ENCODE measurements at places on chromosomes 12 and 14.
A peak's percentile ranks its signal among the peaks of the same experiment; 100 is the strongest.

DNA sequence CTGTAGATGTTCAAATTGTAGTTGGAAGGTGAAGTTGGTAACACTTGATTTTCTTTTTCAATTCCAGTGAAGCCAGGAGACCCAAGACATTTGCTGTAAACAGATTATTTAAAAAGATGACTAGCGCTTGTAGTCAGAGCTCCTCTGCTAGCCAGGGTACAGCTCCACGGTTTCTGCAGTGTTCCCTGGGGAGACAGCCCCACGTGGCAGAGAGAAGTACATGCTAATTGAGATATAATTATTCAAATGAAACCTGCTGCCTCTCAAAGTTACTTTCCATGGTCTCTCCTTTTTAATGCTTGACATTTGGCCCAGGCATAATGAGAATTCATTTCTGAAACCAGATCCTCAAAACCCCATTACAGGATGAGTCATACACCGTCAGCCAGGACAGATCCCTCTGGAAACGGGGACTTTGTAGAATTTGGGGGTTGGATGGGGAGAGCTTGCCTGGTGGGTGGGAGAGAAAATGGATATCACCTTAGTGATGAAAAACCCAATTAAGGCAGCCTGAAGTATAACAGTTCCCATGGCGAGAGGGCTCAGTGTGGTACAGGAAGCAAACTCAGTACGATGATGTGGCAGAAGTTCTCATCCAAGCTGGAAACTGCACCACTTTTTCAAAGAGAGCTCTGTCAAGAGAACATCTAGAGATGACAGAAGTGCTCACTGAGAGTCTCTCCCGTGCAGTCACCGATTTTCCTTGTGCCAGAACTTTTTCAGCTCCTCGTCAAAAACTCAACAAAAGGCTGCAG lies 637.7 kb upstream of the TMEM132C start:
- no peak for DNase-seq

DNA sequence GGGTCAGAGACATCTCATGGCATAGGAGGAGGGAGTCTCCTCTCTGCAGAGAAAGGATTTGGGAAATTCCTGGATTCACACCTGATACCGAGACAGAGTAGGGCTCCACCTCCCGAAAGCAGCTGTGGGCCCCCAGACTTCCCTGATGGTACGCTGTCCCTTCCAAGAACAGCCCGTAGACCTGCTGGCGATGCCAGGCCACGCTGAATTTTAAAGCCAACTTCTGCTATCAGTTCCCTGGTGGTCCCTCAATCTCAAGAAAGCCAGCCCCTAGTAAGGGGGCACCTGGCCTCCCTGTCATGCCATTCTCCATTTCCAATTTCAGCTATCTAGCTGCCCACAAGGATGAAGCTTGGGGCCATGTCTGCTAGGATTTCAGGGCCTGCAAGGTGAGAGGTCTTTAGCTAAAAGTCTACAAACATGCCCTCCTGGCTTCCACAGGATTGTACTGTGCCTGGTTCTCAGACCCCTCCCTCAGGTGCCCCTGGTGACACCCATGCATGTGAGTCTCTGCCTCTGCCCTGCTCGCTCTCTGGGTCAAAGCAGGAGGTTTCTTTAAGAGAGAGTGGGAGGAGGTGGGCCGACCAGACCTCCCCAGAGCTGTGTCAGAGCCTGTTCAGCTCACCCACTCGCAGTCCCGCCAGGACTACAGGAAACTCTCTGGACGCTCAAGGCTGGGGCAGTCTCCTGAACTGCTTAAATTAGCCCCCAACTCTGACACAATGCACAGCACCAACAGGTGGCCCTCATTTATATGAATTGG lies 30.5 kb downstream of the ANO2 start:
- no peak for DNase-seq

DNA sequence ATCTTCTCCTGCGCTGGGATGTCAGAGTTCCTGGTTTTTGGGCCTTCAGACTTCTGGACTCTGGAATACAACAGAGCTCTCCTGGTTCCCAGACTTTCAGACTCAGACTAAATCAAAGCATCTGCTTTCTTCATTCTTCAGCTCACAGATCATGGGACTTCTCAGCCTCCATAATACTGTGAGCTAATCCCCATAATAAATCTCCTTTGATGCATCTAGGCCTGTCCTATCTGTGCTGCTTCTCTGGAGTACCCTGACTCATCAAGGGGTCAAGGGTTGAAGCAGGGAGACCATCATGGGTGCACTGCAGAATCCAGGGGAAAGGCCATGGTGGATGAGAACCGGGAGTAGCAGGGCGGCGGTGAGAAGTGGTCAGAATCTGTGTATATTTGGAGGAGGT lies 1094.1 kb upstream of the TMEM132C start:
- DNase-seq: no peak

DNA sequence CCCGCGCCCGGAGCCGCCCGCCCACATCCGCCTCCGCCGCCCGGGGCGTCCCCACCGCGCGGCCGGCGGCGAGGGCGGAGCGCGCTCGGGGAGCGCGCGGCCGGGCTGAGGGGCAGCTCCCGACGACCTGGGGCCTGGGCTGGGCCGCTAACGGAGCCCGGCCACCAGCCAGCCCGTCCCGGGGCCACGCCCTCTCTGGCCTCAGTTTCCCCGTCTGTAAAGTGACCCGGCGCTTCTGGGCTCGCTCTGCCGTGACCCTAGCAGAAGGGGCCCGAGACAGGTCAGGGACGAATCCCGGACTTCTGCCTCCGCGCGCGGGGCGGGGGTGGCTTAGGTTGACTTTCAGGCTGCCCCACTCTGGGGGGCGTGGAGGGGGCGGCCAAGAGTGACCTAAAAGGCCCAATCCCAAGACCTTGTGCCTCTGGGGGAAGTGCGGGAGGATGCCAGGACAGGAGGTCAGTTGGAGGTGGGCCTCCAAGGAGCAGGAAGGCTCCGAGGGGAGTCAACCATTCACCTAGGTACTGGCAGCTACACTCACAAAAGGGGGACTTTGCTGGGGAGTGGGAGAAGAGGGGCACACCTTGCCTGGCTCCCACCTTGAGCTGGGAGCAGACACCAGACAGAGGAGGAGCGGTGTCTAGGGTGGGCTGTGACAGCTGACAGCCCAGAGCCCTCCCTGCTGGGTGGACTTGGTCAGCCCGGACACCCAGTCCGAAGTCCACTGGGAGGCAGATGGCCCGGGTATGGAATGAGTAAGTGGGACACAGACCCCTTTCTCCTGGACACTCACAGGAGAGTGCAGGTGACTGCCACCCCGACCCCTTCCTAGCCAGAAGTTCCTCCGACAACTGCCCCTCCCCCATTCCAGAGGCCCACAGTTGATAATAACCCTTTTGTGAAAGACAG lies 486 bp upstream of the AKT1 start:
- no peak for DNase-seq

GRCh38 chr14:88790501-88791251 lies 2.1 kb downstream of the EML5 start:
- DNase-seq: no peak

DNA sequence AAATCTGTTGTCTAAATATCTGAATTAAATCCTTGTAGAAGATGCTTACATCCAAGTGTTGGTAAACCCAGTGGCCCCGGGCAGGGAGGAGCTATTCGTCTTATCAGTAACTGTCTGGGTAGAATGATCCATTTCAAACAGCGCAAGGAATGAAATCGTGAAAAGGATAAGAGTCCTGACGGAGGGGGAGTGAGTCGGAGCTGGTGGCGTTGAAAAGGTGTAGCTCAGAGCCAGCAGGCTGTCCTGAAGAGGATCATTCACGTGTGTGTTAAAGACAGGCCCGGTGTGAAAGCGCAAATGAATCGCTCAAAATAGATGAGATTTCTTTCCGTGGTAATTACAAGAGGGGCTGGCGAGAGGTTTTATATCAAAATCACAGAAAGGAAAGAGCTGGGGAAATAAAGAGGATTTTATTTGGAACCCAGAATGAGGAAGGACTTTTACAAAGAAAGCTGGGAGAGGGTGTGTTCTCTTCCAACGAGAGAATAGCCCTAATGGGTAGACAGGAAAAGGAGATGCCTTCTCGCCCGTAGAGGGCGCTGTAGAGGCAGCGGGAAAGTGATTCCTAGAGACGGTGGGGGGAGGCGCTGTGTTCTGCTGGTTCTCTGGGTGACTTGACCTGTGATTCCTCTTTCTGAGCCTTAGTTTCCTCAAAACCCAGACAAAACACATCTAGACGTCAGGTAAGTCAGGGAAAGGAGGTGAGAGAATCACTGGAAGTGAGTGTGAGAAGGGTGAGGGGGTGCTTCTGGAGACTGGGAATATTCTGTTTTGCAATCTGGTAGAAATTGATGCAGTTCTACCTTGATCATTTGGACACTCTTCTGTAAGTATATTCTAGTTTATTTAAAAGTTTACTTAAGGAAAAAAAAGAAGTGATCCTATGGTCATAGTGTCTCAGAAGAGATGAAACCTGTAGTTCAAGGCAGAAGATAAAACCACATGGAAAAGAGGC lies 39.3 kb downstream of the SRRM4 start:
- DNase-seq: peak; percentile 54

DNA sequence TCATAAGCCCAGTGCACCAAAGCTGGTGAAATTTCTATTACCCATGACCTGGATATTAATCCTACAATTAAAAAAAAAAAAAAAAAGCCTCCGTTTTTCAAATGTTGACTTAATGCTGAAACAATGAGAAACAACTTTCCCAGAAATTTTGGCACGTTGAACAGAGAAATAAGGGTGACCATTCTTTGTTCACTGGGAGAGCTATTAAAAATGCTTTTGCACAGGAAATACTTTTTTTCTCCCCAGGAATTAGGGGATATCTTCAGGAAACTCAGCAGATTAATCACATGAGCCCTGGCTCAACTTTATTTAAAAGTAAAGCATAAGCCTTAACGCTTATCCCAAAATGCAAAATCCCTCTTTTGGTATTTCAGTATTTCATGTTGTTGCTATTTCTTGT lies 54.8 kb upstream of the FLRT2 start:
- DNase-seq: no peak

GRCh38 chr14:39303115-39303514 lies 69.4 kb downstream of the MIA2 start:
- DNase-seq: no peak

DNA sequence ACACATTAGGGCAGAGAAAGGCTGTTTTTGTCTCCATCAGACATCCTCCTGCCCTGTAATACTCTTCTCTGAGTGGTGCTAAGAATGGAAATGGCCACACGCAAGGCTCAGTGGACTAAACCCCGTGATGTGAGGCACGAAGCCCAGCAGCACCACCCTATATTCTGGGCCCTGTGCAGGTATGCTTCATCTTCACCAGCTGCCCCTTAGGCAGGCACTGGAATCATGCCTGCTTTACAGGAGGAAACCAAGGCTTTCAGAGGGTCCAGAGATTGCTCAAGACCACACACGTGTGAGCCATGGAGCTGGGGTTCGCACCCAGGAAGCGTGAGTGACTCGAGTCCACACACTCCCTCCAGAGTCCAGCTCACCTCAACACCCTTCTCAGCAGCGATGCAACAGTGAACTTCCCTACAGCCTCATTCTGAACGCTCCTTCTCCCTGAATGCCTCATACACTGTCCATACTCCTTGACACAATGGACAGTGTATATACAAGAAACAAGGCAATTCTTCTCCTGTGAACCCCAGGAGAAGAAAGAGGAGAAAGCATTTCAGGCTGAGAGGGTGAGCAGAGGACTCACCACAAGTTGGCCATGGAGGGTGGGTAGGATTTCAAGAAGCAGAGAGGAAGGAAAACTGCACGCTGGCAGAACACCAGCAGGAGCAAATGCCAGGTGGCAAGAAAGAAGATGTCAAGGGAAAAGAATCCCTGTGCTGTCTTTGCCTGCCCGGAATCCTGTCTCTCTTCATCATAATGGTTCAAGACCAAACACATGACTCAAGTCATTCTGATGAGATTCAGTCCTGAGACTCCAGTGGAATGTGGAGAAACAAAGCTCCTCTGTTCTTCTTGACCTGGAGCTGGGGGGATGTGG lies 39.1 kb downstream of the NT5DC3 start:
- no peak for DNase-seq

DNA sequence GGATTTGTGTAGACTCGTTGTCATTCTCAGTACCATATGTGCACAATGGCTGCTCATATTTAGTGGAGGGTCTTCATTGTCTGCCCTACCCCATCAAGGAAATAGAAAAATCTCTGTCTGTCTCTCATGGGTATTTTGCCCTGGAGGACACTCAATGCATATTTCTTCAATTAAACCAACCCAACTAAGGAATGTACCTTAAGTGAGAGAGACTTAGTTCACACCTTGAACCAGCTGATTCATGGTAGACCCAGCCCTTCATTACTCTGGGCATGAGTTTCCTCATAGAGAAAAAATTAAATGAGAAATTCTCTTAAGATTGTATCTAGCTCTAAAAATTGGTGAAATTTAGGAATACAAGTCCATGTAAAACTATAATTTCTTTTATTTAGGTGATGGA lies 107.1 kb upstream of the PLEKHG7 start:
- no peak for DNase-seq

DNA sequence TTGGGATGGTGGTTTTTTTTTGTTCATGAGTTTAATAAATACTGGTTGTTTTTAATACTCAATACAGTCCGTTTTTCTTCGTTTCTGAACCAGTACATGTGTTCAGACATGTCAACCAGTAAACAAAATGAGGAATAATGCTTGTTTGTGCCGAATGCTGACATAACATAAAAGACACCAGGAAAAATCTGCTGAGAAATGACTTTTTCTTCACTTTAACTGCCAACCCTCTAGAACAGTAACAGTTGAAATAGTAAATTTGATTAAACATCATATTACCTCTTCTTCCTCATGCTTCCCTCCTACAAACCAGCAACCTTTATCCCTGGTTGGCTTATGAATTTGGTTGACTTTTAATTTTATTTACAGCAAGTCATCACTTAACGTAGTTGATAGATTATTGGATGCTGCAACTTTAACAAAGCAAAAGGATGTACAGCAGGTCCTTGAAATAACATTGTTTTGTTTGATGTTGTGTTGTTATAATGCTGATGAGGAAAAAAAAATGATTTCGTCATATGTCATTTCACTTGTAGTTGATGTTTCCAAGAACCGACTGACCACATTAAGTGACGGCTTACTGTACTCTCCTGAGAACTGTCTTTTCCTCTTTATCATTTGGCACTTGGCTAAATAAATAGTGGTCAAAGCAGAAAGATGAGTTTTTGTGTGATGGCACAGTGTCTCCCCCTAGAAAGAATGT lies 340.5 kb downstream of the TMTC2 start:
- no peak for DNase-seq

- DNase-seq: no peak
These were observed 46.2 kb upstream of the KCNH5 start for GRCh38 chr14:63091394-63091996.

DNA sequence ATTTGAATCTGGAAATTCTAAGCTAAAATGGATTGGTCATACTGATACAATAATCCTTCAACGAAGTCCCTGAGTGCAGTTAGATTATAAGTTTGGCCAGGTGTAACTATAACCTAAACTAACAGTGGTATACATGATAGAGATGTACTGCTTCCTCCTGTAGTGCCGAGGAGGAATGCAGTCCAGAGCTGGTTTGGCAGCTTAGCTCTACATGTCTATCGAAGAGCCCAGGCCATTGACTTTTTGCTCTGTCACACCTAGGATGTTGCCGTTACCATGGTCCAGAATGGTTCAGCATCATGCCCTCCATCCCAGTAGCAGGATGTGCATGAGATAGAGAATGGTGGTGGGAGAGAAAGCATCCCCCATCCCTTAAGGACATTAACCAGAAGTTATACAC lies 318.1 kb downstream of the ZFP36L1 start:
- DNase-seq: no peak

GRCh38 chr12:99381992-99382391 lies 265.6 kb upstream of the GARIN6 start:
- DNase-seq: no peak

- no peak for DNase-seq
These were observed 48.6 kb downstream of the ISCA2 start for GRCh38 chr14:74542056-74542685.

Measured in KBM-7 (cell line).